ENCODE measurements at places on chromosomes 5 and 9. TPM values are rescaled to one million over a fixed set of nuclear protein-coding genes. Genes with fewer than 3 reads are reported as not detected.

The EQTN gene
- total RNA-seq, result 0.32 TPM

The FST gene
- total RNA-seq, result 3.8 TPM

The ADAMTS13 gene
- total RNA-seq, result 7.1 TPM

The FAT2 gene
- total RNA-seq, result 0.03 TPM

The FAM120A gene
- total RNA-seq, result 124 TPM

The SLC9A3 gene
- total RNA-seq, result 537 TPM

The INSYN2B gene
- total RNA-seq, result 0.46 TPM

The ECSCR gene
- 9.4 TPM for total RNA-seq

The SCGB3A1 gene
- total RNA-seq, result 1.3 TPM

The SHISAL2B gene
- total RNA-seq, result not detected

The TXNDC8 gene
- total RNA-seq, result not detected

The PTGS1 gene
- 24.1 TPM for total RNA-seq

The PDE6A gene
- not detected for total RNA-seq

The SLC45A2 gene
- 0.66 TPM for total RNA-seq

The HNRNPA0 gene
- 29.4 TPM for total RNA-seq

The GEMIN5 gene
- 11.1 TPM for total RNA-seq

The ZNF454 gene
- total RNA-seq, result 5.6 TPM

DNA sequence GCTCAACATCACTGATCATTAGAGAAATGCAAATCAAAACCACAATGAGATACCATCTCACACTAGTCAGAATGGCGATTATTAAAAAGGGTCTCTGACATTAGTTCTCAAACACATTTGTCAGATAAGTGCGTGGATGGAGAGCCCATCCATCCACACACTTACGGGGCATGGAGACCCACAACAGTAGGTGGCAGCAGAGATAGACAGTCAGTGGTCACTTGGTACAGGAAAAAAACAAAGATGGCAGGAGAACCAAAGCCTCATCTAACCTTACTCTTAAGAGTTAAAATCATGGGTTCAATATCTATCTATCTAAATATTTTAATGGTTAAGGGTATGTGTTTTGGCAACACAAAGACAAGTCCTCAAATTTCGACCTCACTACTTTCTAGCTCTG lies 1378.7 kb upstream of the C9orf72 start:
- DNase-seq, result no peak

- no peak for DNase-seq
Observed at GRCh38 chr9:115606838-115607237, 488.9 kb upstream of the TNC start.

DNA sequence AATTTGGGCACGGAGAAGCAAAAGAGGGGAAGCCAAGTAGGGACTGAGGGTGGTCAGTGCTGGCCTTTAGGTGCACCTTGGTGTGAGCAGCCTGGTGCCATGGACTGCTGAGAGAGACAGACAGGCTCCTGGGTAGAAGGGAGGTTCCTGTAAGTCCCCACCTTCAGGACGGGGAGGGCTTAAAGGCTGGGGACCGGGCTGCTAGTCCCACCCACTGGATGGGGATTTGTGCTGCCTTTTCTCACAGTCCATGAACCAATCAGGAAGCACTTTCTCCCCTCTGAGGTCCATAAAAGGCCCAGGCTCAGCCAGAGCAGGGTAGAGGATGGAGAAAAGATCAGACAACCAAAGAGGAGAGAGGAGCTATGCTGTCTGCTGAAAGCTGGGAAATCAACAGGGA lies 15.2 kb downstream of the CDC25C start:
- DNase-seq, result no peak

DNA sequence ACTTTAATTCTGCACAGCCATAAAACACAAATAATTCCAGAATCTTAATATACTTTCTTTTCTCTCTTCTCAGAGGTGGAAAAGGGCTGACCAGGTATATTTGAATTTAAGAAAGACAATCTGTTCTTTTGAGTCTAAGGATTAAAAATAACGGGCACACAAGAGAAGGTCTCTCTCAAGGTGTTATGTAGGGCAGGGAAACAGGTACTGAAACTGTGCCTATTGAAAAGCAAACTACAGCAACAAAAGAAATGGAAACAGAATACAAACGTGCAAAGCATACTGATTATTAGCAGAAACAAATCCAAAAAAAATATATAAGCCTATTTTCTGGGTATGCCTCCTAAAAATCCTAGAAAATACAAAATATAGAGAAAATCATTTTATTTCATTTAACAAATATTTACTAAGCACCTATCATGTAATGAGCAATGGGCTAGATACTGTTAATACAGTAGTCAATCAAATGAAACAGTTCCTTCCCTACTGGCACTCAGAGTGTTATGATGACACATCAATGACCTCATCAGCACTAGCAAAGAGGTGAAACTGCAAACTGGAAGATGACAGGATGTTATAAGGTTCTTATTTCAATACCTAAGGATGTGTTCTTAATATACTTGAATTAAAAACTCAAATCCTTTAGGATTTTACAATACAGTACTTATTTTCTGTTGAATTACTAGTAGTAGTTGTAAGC lies 87.7 kb downstream of the AUH start:
- no peak for DNase-seq

GRCh38 chr9:77013932-77014596 lies 5.4 kb upstream of the FOXB2 start:
- DNase-seq, result no peak

DNA sequence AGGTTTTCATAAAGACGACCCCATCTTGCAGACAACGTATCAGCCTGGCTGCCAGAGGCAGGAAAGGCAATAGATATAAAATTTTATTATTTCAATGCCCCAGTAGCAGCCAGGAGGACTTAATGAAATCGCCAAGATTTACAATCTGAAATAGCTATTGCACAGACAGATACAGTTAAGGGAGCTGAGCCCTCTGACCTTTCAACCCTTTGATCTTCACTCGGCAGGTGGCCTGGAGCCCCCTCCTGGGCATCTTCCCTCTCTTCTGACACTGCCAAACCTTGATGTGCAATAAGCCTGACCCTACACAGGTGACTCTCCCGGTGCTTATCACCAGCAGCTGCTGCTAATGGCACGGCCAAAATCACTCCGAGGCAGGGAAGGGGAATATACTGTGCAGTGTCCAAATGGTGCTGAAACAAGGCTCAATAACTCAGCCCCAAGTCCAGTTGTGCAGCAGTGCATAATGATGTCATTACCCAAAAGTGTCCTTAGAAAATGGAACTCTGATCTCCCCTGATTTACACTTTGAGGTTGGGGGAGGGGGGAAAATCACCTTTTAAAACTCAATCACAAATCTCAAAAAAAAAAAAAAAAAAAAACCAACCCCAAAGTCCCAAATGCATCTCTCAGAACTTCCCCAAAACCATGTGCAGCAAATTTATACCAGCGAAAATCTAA lies 242.0 kb downstream of the CRB2 start:
- no peak for DNase-seq

- no peak for DNase-seq
Observed at GRCh38 chr9:75812141-75812540, 78.3 kb upstream of the PCSK5 start.

- no peak for DNase-seq
Observed at GRCh38 chr9:108874058-108874788, 12.2 kb downstream of the ACTL7A start.

- DNase-seq, result no peak
Observed at GRCh38 chr5:32828492-32828891, 117.4 kb downstream of the NPR3 start.

DNA sequence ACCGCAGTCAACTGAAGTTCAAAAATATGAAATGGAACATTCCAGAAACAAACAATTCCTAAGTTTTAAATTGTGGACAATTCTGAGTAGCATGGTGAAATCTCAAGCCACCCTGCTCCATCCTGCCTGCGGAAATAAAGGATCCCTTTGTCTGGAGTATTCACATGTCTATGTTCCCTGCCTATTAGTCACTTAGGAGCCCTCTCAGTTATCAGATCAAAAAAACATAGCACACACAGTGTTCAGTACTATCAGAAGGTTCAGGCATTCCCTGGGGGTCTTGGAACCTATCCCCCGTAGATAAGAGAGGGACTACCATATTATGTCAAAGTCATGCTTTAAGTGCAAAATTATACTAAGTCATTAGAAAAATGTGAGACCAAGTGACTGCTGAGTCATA lies 300.8 kb downstream of the SEMA5A start:
- DNase-seq, result no peak

DNA sequence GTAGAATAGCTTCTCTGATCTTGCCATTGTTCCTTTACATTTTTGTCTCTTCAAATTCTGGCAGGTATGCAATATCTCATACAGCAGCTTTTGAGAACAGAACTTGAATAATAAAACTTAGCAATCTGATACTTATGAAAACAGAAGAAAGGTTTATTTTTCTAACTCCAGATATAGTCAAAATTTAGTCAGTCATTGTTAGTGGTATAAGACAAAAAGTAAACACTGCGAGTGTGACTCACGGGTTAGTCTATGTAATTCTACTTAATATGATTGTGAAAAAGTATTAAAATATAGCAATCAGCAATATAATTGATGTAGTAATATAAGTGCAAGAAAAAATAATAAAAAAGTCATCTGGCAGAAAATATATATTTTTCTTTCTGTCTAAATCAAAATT lies 910.4 kb downstream of the DNAH5 start:
- DNase-seq, result no peak

- no peak for DNase-seq
Observed at GRCh38 chr5:88967633-88968585, 84.9 kb upstream of the MEF2C start.

- peak; percentile 53 for DNase-seq
Observed at GRCh38 chr9:75892216-75892911, 1.9 kb downstream of the PCSK5 start.

DNA sequence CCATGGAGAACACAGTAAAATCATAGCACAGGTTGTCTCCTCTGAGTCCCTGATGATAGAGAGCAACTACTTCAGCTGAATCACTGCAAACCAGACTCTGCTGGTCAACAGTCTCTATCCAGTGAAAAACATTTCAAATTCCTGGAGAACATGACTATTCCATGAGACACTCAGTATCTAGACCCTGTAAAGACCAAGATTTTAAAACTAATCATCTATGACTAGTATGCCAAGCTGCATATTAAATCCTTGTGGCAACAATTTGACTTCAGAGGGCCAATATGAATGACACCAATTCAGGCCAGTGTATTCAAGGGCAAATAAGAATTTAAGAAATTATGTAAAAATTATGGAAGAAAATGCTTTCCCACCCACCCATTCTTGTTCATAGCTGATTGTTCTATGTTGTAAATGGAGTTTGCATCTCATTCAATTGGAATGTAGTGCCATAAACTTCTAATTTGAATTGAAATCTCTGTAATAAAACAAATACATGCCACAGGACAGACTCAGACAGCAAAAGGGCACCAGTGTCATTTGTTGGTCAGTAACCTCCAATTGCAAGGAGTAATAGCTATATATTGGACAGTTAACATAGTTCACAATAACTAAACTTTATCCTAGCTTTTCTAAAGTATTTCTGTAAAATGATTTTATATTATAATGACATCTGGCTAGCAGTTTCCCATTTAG lies 80.1 kb upstream of the LPAR1 start:
- DNase-seq, result no peak

DNA sequence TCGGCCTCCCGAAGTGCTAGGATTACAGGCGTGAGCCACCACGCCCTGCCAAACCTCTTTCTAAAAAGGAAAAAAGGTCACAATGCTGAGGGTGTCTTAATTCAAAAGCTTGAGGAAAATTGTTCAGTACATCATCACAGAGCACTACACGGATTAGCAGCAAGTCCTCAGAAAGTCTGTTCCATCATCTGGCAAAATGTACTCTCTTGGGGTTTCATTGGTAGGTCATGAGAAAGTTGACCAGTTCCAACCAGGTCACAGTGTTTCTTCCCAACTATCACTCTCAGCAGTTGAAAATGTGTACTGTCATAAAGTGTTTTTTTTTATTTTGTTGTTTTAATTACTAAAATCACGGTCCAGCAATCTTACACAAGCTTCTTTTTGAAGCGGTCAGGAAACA lies 299.6 kb downstream of the FBXL7 start:
- no peak for DNase-seq

DNA sequence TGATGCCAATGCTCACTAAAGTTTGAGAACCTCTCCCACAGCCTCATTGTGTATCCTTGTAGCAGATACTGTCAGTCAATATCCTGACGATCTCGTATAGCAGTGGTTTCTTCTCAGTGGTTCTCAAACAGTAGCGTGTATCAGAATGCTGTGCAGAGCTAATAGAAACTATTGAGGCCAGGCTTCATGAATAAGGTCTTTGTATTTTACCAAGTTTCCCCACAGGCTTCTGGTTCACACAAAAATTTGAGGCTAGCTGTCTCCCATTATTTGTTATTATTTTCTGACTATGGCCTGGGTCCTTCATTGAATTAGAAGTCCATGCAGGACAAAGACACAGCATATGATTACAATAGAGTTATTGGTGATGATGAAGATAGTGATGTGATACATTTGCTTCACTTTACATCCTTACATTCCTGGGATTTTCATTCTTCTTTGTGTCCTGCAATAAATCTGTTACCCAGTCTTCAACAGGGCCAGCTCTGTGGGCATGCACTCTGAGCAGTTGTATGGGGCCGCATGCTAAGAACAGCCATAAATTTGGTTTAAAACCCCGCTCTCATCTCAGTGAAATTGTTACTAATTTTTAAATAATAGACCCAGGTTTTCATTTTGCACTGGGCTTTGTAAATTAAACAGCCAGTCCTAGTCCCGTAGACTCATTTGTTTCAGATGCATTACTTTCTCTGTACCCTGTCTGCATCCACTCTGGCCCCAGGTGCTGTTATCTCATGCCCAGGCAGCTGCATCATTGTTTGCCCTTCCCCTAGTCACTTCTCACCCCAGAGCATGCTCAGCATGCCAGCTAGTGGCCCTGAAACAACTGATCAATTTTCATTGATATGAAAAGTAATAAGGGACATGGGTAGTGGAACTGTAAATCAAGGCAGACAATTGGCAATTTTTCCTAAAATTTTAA lies 199.9 kb upstream of the PIK3R1 start:
- DNase-seq, result no peak

- DNase-seq, result no peak
Observed at GRCh38 chr9:136170006-136170901, 34.7 kb downstream of the LHX3 start.

- peak; percentile 56 for DNase-seq
Observed at GRCh38 chr5:52922384-52922783, 66.8 kb upstream of the ITGA2 start.

GRCh38 chr9:124906966-124907365 lies 33.9 kb downstream of the GOLGA1 start:
- DNase-seq, result no peak

DNA sequence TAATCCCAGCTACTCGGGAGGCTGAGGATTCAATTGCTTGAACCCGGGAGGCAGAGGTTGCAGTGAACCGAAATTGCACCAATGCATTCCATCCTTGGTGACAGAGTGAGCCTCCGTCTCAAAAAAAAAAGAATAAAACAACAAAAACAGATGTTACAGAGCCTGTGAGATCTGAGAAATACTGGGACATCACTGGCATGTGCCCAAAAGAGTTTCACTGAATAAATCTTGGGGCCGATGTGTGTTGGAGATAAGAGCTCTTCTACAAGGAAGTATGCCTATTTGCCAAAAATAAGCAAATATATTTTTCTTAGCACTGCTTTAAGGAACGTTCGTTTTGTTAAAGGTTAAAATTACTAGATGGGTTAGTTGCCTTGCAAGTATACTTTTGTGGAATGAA lies 55.1 kb downstream of the KIAA1958 start:
- no peak for DNase-seq
